ENCODE measurements at places on chromosomes 7 and 10.

GRCh38 chr10:3236644-3237404 is 64.2 kb upstream of the PITRM1 start:
- DNase-seq: no peak

DNA sequence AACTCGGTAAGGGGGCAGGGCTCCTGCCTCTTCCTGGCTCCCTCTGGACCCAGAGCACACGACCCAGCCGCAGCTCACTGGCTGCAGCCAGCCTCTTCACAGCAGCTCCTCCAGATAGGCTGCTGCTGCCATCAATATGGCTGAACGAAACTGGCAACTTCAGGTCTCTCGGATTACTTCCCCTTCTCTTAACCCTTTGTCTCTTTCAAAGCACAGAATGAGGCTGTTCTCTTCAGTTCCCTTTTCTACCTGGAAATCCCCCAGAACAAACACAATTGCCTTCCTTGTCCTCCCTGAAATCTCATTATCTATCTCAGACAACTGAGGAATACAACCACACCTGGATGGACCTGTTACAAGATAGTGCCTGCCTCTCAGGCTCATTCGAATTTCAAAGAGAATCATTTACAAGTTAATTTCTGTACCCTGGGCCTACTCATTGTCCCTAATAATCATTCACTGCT is 193.4 kb upstream of the MBL2 start:
- DNase-seq: peak; percentile 21

DNA sequence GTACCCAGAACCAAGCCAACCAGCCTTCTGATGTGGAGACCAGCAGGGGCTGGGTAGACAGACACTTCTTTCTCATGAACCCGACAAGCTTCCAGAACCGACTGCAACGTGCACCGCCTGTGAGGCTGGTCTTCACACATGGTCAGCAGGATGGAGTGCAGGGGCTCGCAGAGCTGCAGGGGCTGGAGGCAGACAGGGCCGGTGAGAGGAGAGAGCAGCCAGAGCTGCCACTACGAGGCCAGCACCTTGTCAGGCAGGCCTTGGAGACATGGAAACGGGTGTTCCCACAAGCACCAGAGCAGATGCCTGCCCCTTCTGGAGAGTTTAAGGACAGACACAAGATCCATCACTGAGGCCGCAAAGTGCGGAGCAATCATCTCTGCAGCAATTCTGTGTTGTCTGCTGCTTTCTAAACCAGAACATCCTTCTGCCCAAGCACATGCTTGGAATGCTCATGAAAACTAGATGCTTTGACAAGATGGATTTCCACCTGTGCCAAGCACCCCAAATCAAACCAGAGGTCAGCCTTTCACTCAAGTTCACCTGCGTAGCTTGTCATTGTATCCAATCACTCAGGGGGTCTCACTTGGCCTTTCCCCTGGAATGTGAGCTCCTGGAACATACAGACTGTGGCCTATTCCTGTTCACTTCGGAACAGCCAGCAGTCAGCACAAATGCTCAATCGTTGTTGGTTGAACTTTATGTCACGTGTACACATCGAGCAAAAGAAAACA is 32.2 kb downstream of the FRMPD2 start:
- DNase-seq: no peak

- peak; percentile 31 for DNase-seq
These were observed 789 bp downstream of the TCF7L2 start for GRCh38 chr10:112950714-112951358.

DNA sequence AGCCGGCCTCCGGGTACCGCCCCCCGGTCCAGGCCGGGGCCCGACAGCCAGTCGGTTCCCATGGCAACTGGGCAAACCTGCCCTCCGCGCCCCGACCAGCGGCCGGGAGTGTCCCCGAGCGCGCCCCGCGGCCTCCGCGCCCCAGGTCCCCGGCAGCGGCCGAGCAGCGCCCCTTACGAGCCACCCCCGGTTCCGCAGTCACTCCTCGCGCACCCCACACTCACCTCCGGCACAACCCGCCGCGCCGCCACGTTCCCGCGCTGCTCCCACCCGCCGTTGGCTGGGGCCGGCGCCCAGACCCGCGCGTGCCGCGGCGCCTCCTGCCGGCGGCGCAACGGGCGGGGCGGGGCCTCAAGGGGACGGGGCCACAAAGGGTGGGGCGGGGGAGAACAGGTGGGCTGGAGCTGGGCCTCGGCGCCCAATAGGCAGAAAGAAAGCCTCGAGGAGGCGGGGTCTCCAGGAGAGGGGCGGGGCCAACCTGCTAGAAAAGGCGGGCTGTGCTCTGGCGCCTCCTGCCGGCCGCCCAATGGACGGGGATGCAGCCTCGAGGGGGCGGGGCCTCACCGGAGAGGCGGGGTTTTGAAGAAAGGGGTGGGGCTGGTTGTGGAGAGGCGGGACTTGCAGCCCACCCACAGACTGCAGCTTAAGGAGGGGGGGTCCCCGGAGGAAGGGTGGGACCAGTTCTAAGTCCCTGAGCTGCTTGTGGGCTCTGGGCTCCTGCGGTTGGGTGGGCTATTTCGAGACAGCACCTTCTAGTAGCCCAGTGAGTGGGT is at the start of gene RADIL:
TSS of gene RADIL (minus strand) at position 345 of the 773 bp plus-strand sequence. CDS start 5,577 bp downstream, outside the sequence.
- DNase-seq: peak; percentile 57
